ENCODE measurements at places on chromosomes 11 and 22.

DNA sequence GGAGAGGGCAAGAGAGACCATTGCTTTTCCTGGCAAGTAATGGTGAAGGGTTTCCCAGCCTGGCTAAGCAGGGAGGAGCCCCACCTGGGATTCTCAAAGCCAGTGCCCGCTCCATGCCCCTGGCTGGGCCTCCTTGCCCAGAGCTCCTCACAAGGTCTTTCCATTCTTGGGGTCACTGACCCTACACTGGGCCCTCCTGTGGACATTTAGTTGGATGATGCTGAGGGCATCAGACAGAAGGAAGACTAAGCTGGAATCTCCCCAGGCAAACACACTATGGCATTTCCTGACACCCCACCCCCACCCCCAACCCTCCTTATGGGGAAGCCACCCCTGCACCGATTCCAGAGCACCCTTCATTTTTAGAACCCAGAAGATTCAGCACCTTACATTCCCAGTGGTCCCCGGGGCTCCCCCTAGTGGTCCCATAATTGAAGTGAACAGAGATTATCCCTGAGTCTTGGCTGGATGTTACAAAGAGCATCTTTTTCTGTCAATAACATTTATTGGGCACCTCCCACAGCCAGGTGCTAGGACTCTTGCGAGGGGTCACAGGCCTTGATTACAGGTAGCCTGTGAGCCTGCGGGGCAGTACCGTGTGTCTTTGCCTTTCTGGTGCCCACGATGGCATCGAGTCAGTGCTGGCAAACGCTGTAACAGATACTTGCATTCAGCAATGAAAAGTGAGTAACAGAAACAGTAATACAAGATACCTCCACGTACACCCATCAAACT, 548.5 kb downstream of the BUD13 start:
- peak; percentile 59 for DNase-seq

DNA sequence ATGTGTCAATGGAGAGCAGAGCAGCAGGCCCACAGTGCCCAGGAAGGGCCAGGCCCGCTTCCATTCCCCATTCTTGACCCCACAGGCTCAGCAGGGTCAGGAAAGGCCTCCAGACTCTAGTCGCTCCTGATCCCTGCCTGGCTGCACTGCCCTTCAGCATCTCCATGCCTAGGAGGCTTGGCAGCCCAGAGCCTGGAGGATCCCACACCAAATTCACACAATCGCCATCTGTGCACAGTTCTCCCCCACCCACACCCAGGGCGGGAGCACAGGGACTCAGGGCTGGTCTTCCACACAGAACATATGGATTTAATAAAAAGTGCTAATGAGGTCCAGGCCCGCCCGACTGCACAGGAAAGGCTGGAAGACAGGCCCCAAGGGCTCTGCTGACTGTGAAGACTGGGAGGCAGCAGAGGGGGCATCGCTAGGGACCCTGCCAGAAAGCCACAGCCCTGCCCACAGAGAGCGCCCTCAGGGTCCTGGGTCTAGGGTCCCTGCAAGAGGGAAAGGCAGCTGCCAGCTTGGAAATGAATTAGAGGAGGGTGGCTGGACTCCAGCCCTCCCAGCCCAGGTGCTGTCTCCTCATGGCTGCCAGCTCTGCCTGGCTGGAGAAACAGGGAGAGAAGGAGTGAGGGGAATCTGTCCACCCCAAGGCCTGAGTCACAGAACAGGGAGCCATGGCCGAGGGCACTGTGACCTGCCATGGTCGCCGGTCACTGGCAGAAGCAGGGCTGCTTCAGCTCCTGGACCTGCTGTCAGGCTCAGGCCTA, 39.7 kb downstream of the DKK3 start:
- no peak for DNase-seq

GRCh38 chr11:73218830-73219215, 742 bp downstream of the P2RY2 start:
- no peak for DNase-seq

DNA sequence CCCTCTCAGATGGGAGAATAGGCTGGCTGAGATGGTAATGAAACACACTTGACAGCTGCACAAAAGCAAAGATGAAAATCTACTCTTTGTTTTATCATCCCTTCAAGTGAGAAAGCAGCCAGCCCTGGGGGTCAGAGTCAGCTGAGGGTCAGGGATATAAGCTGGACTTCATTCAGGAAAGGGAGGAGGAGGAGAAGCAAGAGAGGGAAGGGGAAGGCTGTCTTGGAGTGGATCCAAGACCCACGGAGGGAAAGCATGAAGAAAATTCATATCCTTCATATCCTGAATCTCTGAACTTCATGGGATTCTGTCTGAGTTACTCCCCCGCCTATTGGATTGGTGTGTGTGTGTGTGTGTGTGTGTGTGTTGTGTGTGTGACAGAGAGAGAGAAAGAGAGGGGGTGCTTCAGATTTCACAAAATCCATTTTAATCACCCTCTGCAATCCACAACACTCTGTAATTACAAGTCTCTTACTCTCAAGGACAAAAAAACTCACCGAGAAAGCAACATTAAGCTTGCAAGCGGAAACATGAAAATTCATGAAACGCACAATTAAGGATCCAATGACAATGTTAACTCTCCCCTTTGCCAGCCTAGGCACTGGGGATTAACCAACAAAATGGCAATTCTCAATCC, 327.7 kb downstream of the TENM4 start:
- DNase-seq = no peak

GRCh38 chr22:18075720-18076497, 1.9 kb upstream of the PEX26 start:
- DNase-seq = peak; percentile 91

GRCh38 chr22:33785283-33785968, 134.8 kb downstream of the LARGE1 start:
- no peak for DNase-seq

- DNase-seq = no peak
Observed at GRCh38 chr11:96103102-96103501, 179.2 kb upstream of the MTMR2 start.

DNA sequence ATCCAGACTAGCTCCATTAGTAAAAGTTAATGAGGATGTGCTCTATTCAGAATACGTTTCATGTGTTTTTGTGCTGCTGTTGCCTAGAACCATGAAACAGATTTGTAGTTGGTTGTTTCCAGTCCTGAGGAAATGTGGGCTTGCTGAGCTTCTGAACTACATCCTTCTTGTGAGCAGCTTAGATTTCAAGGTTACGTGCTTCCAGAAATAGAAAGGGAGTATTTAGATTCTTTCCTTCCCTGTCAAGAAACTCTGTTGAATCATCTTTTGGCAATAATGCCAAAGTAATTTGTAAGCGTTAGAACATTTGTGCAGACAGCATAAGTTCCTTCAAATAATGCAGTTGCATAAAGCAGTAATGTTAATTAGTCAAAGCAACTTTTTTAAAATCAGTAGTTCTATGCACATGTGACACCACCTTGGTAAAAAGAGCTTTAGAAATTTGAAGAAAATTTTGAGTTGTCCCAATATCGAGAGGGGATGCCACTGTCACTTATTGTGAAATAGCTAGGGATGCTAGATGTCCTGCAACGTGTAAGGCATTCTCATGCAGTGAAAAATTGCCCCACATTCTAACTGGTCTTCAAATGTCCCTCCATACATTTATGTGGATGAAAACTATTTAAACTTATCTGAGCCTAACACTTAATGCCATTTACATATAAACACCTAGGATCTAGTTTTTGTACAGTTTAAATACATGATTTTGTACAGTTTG, 169.6 kb downstream of the ETS1 start:
- no peak for DNase-seq

DNA sequence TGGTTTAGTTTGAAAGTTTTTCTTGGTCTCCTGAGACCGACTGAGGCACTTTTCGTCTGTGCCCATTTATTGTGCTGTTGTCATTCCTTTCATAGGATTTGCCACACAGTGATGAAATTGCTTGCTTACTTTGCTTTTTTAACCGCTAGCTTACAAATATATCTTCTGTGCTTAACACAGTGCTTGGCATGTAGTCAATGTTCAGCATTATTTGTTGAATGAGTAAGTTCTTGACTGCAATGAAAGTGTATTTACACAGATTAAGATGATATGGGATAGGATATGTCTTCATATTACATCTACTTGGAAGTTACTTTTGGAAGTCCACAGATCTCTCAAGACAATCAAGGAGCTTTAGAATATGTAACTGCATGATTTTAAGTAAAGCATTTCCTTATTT, 91.2 kb downstream of the GRIA4 start:
- no peak for DNase-seq

GRCh38 chr11:47586098-47586855, at the start of gene FAM180B:
TSS of gene FAM180B (plus strand) at chr11:47586678. CDS start at chr11:47586769, 91 bp downstream.
- no peak for DNase-seq

- no peak for DNase-seq
Observed at GRCh38 chr11:67645521-67646461, 4.7 kb downstream of the ACY3 start.

DNA sequence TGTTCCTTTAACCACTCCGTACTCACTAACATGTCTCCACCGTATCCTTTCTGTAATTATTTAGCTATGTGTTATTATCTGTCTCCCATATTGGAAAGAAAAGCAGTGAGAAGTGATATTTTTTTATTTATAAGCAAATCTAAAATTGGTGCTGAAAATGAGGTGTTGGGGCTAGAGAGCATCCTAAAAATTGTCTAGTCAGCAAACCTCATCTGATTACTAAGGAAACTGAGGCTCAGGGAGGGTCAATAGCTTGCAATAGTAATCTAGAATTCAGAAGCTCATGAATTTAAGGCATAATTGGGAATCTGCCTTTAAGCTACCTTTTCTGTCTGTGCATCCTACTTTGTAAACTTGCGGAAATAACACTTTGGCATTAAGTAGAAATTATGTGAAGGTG, 190.0 kb downstream of the METTL15 start:
- DNase-seq = no peak

DNA sequence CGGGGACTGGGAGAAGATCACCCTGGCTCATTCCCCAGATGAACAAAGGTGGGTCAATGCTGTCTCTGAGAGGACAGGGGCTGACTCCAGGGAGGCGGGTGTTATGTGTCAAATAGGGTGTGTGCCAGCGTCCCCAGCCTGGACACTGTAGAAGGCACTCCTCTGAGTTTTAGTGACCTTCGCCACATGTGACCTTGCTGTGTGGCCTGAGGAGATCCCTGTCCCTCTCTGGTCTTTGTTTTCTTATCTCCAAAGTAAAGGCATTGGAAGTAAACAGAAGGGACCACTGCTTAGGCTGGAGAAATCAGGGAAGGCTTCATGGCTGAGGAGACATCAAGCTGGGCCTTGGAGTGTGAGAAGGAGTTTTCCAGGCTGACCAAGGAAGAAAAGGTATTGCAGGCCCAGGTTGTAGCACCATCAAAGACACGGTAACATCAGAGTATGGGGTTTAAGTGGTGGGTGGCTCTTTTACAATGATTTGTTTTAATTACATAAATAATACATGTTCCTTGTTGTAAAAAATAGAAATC, 74.4 kb downstream of the TP53I11 start:
- DNase-seq = no peak

DNA sequence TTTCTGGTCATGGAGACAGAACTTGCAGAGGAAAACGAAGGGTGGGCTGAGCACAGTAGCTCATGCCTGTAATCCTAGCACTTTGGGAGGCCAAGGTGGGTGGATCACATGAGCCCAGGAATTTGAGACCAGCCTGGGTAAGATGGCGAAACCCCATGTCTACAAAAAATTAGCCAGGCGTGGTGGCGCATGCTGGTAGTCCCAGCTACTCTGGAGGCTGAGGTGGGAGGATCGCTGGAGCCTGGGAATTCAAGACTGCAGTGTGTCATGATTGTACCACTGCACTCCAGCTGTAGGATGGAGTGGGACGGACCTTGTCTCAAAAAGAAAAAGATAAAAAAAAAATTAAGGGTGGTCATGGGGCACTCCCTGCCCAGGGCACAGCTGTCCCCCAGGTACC, 5.9 kb downstream of the SERPINH1 start:
- DNase-seq = no peak

DNA sequence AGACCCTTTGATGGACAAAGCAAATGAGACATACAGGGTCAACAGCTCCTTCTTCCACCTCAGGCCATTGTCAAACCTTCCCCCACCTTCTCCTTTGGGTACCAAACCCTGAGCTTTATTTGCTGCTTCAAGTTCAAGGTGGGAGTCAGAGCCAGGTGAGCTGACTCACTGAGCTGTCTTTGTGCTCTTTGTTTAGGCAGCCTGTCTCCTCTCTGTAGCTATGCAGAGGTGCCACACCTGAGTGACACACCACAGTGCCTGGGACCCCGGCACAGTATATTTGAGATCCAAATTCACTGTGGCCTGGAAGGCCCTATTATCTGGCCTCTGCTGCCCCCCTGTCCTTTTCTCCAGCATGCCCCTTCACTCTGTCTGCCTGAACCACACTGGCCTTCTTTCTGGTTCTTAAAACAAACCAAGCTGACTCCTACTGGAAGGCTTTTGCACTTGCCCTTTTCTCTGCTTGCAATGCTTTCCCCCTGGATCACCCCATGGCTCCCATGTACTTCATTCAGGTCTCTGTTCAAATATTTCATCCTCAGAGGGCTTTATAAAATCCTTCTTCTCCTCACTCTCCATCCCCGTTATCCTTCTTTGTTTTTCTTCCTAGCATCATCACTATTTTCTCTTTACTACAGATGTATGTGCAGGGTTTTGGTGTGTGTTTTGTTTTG, 16.1 kb downstream of the LMO2 start:
- DNase-seq = no peak

- DNase-seq = no peak
Observed at GRCh38 chr11:125990244-125990643, 44.4 kb downstream of the VSIG10L2 start.

DNA sequence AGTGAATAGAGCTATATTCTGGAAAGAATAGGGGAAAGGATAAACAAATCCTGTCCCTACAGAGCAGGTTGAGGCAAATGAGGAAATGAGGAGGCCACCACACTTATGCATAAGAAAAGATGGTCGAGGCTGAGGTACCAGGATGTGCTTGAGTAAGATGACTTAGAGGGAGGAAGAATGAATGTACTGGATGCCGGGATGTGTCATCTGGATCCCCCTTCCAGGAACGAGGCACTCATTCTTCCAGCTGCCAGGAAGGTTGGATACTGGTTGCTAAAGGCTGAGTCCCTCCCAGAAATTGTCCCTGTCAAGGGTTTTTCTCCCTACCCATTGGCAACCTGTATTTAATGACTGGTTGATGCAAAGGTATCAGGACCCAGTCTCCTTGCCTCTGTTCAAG, 31.1 kb upstream of the SYT9 start:
- DNase-seq = no peak

GRCh38 chr11:44755556-44756523, 29.1 kb downstream of the TSPAN18 start:
- no peak for DNase-seq

DNA sequence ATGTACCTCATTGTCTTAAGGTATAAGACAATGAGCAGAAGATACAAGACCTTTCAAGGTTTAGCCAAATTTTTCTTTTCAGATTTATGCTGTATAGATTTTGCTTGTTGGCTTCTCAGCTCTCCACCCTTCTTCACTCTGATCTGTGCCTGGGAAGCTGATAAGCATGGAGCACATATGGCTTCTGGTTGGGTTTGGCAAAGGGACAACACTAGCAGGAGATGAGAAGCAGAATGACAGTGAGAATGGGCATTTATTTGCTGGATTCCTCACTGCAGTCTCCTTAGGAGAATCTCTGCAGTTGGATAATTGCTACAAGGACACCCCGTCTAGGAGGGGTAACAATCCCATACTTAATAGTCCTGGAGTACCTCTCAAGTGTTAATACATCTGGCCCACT, 474.8 kb upstream of the CCDC90B start:
- no peak for DNase-seq
